Stimulated activated CD8-positive, alpha-beta memory T cell treated with anti-CD3 and anti-CD28 coated beads, Interleukin-2, amount 100 ng/mL, for 1 hour (primary cell): ENCODE measurements at places on chromosomes 12 and 14.

DNA sequence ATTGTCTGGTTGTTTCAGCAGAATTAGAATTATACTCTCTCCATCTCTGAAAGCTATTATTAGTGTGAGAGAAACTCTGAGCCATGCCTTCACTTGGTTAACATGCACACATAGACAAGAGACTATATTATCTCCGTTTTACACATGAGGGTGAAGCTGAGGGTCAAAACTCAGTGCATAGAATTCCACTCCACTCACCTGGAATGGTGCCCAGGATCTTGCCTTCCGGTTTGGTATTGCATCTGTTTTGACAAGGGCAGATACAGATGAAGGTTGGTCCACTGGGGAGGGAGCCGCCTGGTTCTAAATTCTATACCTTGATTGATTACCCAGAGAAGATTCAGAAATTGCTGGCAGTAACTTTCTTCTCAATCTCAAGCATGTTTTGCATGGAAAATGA is 149.5 kb upstream of the PELI2 start:
- no peak for DNase-seq

- DNase-seq: no peak
These were observed 84.3 kb downstream of the ETNK1 start for GRCh38 chr12:22709292-22709691.

- DNase-seq: no peak
These were observed 6.5 kb upstream of the DEGS2 start for GRCh38 chr14:100165831-100166440.

DNA sequence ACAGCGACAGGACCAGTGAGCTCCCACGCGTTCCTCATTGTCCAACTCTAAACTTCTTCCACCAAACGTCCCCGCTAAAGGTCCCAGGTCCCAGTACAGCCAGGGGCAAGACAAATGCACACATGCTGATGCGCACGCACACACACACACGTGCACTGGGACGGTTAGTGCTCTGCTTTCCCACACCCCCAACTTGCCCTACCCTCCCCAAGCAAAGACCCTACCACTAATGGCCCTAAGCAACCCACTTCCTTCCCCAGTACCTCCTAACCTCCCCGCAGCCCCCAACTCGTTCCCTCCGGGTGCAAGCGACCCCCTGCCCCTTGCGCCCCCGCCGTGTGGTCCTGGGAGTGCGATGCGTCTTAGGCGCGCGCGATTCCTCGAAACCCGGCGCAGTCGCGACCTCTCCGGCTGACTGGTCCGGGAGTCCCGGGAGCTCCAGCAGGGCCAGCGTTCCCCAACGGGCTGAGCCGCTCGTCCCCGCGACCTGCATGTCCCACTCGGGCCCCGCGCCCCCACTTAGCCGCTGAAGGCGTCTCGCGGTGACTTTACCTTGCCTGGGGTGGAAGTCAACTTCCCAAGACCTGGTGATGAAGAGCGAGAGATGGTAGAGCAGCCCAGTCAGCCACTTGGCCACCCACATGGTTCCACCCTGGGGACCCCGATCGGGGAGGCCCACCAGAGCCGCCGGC is 578 bp downstream of the ADAMTS20 start:
- DNase-seq: no peak

GRCh38 chr14:24725311-24725710 is 91.3 kb upstream of the GZMB start:
- DNase-seq: no peak

DNA sequence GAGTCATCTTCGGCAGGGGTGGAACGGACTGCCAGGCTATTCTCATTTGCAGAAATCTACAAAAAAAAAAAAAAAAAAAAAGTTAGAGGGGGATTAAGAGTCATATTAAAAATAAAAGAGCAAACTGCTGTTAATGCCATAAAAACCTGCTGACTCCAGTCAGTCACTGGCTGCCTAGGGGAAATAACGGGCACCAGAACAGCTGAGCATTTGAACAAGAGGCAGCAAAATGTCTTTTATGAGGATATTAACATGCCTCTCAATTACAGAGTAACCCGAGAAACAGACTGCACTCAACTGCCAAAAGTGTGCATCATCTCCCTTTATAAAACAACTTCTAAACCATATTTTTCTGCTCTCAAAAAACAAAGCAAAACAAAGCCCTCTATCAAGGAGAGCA is 28.7 kb upstream of the CERS5 start:
- DNase-seq: no peak

GRCh38 chr12:114895827-114896226 is 211.9 kb upstream of the TBX3 start:
- no peak for DNase-seq

DNA sequence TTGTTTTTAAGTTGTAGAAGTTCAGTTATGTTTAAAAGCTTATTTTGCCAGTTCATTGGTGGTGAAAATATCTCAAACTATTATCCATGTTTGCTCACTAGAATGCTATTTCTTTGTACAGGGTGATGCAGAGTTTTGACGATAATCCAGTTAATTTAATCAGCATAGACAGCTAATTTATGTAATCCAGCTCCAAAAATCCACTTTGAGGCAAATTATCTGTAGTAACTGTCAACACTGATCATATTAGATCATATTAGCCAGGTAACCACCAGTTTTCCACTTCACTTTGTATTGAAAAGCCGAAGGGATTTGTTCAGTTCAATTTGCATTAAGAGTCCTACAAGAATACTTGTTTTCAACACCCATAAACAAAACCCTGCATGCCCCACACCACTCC is 378.6 kb downstream of the PDZRN4 start:
- DNase-seq: no peak

DNA sequence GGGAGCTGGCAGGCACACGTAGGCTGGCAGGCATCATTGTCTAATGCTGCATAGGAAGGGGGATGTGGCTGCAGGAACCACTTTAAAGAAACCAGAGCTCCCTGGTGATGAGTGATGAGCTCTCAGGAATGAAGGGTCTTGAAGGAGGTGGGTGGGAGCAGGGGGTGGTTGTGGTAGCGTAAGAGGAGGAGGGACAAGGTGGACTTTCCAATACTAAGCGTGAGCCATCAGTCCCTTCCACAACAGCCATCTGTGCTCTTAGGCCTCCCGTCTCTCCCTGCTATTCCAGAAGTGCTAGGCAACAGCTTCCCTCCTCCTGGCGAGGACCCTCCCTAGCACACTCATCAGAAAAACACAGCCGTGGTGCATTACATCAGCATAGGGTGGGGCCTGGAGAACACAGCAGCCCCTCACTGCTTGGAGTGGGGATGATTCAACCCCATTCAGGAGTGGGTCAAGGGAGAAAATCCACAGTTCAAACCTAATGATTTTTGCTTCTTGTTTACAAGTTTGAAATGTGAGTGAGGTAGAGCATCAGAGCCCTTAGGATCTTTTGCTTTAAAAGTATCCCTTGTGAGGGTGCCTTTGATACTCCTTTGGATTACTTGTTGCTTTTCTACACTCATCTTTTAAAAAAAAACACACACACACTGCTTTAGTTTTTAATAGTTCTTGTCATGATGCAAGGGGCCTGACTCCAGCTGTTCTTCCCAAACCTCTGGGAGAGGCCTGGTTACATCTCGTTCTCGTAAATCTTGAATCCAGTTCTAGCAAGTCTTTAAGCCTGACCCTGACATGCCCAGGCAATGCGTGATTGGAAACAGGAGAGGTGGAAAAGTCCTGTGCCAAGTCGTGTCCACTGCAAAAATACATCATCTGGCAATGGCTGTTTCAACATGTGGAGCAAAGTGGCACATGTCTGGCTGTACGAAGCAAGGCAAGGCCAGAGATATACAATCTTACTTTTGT is 356.4 kb upstream of the DDHD1 start:
- DNase-seq: no peak

- no peak for DNase-seq
These were observed 49.0 kb upstream of the MSRB3 start for GRCh38 chr12:65229441-65229840.

DNA sequence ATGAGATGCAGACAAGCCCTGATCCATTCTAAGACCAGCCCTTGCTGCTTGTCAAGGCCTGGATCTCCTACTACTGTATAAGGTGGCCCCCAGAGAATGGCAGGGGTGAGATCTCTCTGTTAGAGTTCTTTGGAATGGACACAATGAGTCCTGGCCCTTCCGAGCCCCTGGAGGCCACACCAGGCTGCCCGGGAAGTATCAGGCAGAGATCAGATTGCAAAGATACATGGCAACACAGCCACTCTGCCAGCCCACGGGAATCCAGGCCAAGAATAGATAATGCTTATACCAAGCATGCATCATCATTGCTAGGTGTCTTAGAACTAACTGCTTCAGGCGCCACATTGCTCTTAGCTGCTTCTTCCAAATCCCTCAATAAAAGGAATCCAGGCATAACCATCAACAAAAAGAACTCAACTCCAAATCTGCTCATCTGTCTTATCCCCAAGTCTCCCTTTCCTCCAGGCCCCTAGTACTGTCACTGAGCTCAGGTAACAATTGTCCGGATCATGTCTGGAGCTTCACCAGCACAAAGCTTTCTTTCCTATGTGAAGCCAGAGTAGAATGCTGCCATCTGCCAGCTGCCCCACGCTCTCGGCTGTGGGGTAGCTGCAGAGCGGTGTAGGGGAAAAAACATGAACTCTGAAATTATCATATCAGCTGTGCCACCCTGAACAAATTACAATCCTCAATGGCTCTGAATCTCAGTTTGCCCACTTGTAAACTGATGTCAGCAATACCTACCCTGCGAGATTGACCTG is 5.5 kb upstream of the VASH1 start:
- no peak for DNase-seq

- DNase-seq: no peak
These were observed 5.4 kb upstream of the LRIG3 start for GRCh38 chr12:58925751-58926150.

DNA sequence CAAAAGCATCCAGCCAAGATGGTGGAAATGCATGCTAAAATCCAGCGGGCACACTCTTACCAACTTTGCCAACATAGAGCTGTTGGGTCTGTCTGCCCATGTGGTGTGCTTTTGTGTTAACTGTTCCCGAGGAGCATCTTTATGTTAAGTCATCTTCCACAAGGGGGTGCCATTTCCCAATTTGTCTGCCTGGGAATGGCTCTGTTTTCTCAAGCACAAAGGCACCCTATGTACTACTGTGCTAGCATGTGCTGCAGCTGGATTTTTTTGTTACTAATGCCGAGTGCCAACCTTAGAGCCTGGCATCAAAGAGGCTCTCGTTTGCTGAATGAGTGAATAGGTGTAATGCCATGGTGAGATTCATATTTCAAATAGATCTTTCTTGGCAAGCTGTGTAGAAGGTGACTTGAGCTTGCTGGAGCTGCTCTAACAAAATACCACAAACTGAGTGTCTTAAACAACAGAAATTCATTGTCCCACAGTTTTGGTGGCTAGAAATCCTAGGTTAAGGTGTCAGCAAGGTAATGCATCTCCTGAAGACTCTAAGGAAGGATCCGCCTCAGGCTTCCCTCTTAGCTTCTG is 74.3 kb downstream of the TRHDE start:
- DNase-seq: no peak

DNA sequence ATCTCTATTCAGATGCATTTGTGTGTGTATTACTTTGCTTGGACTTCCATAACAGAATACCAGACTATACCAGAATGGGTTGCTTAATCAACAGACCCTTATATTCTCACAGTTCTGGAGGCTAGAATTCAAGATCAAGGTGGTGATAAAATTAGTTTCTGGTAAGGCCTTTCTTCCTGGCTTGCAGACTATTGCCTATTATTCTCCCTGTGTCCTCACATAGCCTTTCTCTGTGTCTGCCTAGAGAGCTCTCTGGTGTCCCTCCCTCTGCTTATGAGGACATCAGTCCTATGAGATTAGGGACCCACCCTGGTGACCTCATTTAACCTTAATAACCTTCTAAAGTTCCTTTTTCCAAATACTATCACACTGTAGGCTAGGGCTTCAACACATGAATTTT is 106.0 kb downstream of the FAR2 start:
- no peak for DNase-seq

DNA sequence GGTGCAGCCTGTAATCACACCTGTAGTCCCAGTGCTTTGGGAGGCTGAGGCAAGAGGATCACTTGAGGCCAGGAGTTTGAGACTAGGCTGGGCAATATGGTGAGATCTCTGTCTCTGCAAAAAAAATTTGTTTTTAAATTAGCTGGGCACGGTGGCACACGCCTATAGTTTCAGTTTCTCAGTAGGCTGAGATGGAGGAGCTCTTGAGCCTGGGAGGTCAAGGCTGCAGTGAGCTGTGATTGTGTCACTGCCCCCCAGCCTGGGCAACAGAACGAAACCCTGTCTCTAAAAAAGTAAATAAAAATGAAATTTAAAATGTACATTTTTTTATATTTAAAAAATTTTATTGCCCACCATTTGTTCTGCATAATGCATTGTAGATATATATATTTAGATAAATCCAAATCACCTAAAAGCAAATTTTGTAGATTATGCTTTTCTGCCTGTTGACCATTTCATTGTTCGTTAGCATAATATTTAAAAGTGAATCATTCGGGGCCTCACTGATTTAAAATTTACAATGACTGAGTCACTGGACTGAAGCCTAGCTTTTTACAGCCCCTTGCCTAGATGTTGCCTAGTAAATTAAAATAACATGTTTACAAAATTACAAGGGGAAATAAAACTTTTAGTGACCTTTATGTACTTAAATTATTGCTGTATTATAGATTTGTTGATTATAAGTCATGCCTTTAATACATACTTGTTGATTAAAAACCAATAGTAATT is 87.9 kb downstream of the USP15 start:
- no peak for DNase-seq

DNA sequence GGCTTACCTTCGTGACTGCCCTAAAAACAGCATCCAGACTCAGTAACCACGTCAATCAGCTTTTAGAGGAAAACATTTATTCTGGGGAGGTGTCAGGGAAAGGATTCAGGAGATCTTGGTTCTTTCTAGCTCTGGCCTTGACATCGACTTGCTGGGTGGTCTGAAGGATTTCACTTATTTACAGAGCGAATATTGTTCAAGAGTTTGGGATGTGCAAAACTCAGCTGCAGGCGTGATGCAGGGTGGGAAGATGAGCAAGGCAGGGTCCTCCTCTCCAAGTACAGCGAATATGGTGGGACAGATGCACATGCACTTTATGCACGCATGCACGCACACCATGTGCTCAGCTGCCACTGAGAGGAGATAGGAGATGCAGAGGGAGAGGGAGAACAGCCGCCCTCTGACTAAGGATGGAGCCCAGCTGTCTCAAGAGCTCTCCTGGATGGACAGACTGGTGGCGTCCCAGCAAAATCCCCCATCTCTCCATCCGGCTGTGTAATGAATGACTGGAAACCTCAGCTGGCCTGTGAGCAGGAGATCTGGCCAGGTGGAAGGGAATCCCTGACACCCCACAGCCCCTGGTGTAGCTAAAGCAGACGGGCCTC is 24.4 kb upstream of the BDKRB1 start:
- no peak for DNase-seq

GRCh38 chr14:92937051-92937937 is 14.3 kb downstream of the CHGA start:
- DNase-seq: no peak
